ENCODE measurements at places on chromosomes 16 and 17. TPM values are rescaled to one million over a fixed set of nuclear protein-coding genes. Genes with fewer than 3 reads are reported as not detected.

GRCh38 chr17:1362065-1362848, 37.8 kb downstream of the YWHAE start:
- peaks cover 63% of the 10 kb centered on the region for H3K4me1 ChIP-seq
- no peaks in the 10 kb centered on the region for H3K27me3 ChIP-seq
- no peak for DNase-seq
- H3K27ac ChIP-seq: no peak overlapping the region
- H3K36me3 ChIP-seq: peaks cover 39% of the 10 kb centered on the region

- DNase-seq: peak; percentile 81
- no peak overlapping the region for H3K27ac ChIP-seq
- H3K27me3 ChIP-seq: no peaks in the 10 kb centered on the region
- H3K36me3 ChIP-seq: no peaks in the 10 kb centered on the region
- no peaks in the 10 kb centered on the region for H3K4me1 ChIP-seq
- H3K4me3 ChIP-seq: no peak overlapping the region
Observed at GRCh38 chr16:21260870-21261791, 17.0 kb downstream of the CRYM start.

GRCh38 chr16:73846007-73846330, 450.6 kb upstream of the PSMD7 start:
- no peak for DNase-seq
- no peaks in the 10 kb centered on the region for H3K27me3 ChIP-seq
- no peak overlapping the region for H3K27ac ChIP-seq

Gene CYBA
- total RNA-seq: 173 TPM

- no peak for DNase-seq
- peaks cover 17% of the 10 kb centered on the region for H3K36me3 ChIP-seq
- no peak overlapping the region for H3K27ac ChIP-seq
- peaks cover 2% of the 10 kb centered on the region for H3K4me1 ChIP-seq
Observed at GRCh38 chr16:66886321-66886720, 6.0 kb downstream of the PDP2 start.

DNA sequence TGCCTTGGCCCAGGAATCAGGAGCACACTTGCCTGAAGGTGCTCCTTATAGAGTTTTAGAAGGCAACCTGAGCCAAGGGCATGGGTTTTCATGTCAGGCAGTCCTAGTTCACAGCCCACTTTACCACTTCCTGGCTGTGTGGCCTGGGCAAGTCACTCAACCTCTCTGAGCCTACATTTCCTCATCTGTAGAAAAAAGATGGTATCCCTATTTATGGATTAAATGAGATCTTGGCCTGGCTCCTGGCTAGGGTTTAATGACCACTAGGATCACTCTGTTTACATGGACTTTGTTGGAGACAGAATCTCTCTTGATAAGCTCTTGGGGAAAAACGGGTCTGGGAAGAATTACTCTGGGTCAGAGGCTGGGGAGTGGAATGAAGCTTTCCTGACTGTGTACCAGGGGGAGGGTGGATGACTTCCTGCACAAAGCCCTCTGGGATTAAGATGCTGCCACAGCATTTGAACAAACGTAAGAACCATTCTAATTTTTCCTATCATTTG, 2.3 kb downstream of the MT2A start:
- H3K4me3 ChIP-seq: no peak overlapping the region
- H3K27ac ChIP-seq: peak overlapping the region; percentile 97
- H3K36me3 ChIP-seq: no peaks in the 10 kb centered on the region

DNA sequence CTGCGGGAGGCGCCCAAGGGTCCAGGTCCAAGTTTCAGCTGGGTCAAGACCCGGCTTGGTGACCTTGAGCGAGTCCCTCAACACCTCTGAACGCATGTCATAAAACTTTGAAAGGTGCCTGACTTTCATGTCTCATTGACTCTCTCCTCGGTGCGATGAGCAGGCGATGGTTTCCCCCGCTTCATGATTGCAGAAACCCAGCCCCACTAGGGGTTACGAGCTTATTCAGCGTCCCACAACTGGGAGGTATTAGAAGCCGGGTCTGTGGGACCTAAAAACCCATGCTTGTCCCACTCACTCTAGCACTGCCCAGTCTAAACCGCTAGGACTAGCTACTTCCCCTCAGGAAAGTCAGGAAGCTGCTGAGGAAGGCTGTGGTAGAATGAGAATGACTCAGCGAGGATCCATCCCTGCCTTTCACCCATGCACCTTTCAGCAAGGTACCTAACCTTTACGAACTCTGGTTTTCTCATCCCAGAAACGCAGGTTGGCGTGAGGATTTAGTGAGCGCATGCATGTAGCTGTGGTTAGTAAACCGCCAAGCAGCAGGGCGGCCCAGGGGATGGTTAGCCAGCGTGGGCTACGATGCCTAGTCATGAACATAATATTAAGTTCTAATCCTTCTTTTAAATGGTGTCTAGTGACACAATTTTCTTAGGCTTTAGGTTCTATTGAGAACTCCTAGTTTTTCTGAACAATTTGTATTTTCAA, 26.2 kb upstream of the RFFL start:
- peaks cover 8% of the 10 kb centered on the region for H3K4me1 ChIP-seq
- no peaks in the 10 kb centered on the region for H3K27me3 ChIP-seq
- H3K4me3 ChIP-seq: no peak overlapping the region

DNA sequence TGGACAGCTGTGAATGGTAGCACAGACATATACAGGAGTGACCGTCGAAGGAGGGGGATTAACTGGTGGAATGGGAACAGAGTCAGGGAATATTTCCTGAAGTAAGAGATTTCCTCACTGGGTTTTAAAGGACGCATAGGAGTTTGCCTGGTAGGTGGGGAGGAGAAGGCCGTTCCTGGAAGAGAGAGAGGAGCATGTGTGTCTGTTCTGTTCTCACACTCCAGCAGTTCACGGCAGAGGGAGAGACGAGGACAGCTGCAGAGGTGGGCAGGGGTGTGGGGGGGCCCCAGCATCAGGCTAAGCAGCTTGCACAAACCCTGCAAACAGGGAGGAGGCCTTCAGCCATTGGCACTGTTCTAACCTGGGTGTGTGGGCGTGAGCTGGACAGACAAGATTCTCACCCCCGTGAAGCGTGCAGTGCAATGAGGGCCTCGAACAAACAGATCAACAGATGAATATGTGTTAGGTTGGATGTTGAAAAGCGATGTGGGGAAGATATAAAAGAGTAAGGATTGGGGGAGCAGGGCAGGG, 85.3 kb upstream of the GSE1 start:
- H3K4me3 ChIP-seq: no peak overlapping the region
- peaks cover 15% of the 10 kb centered on the region for H3K4me1 ChIP-seq
- no peak for DNase-seq
- H3K27ac ChIP-seq: no peak overlapping the region
- no peaks in the 10 kb centered on the region for H3K36me3 ChIP-seq
- H3K27me3 ChIP-seq: no peaks in the 10 kb centered on the region

DNA sequence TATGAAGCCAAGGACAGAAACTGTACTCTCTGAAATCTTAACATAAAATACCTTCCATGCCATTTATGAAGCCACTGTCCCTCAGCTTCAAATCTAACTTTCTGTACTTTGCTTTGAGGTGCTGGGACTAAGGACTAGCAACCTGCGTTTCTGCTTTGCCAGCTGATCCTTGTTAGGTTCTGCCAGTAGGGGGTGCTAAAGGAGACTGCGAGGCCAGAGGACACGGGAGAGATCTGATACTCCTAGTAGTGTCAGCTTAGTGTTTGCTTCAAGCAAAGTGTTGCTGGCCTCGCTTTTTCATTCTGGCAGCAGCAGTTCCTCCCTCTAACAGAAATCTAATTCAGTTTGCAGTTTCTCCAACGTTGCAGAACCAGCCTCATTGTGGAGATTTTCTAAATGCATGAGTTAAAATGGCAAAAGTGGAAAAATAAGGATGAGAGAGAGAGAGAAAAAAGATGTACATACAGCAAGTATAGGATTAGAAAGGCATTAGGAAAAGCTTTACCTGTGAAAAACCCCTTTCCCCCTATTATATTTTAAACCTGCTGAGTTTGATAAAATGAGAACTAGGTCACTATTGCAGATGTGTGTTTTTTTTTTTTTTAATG, 297.5 kb downstream of the CA10 start:
- no peaks in the 10 kb centered on the region for H3K36me3 ChIP-seq
- no peaks in the 10 kb centered on the region for H3K27me3 ChIP-seq
- no peaks in the 10 kb centered on the region for H3K4me1 ChIP-seq
- no peak overlapping the region for H3K4me3 ChIP-seq
- H3K27ac ChIP-seq: no peak overlapping the region
- peak; percentile 45 for DNase-seq

Gene GDE1
- 71.7 TPM for total RNA-seq

GRCh38 chr16:66605979-66606751, 1.7 kb downstream of the CMTM3 start:
- DNase-seq: no peak
- peaks cover 12% of the 10 kb centered on the region for H3K4me1 ChIP-seq
- H3K36me3 ChIP-seq: no peaks in the 10 kb centered on the region
- no peak overlapping the region for H3K27ac ChIP-seq
- peak overlapping the region; percentile 68 for H3K4me3 ChIP-seq

DNA sequence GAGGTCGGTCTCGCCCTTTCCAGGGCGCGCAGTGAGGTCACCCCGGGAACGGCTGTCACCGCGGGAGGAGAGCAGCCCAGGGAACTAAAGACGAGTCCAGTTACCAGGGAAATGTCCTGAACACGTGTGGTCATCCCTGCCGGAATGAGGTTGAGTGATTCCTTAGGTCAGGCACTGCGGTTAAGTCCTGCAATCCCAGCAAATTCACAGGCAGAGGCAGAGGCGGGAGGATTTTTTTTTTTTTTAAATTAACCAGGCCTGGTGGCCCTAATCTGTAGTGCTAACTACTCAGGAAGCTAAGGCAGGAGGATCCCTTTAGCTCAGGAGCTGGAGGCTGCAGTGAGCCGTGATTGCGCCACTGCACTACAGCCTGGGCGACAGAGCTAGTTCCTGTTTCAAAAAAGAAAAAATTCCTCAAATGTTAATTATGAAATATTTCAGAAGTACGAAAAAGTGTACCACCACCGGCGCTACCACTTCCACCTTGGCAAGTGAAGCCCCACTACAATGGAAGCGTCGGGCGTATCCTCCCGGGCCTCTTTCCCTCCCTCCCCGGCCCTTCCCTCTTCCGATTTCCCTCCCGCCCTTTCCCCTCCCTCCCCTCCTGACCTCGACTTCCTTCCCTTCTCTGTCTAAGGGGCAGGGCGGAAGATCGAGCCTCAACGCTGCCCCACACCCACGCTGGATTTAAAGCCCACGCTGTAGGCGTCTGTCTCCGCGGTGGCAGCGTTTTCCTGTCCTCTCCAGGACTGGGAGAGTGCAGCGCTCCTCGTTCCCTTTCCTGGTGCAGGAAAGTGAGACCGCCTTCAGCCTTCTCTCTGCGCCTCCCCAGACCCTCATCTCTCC, 27.3 kb downstream of the SLFN11 start:
- peaks cover 16% of the 10 kb centered on the region for H3K27me3 ChIP-seq
- H3K4me3 ChIP-seq: peak overlapping the region; percentile 40
- peak overlapping the region; percentile 54 for H3K27ac ChIP-seq
- H3K36me3 ChIP-seq: no peaks in the 10 kb centered on the region
- H3K4me1 ChIP-seq: peaks cover 9% of the 10 kb centered on the region
- peak; percentile 80 for DNase-seq

DNA sequence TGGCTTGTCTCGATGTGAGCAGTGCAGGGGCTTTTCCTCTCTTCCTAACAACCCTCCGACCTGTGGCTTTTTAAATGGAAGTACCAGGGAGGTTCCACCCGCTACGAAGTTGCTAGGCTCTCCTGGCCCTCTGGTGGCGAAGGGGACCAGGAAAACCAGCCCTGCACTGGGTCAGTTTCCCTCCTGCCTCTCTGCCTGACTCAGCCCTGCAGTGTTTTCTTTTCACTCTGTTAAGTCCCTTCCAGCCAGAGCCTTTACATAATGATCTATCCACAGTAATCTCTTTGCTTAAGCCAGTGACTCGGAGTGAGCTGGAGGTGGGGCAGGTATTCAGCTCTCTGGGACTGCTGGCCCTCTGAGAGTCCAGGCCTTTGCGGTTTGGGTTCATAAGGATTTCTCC, 331.3 kb upstream of the EEF2KMT start:
- no peaks in the 10 kb centered on the region for H3K27me3 ChIP-seq
- no peaks in the 10 kb centered on the region for H3K4me1 ChIP-seq
- H3K36me3 ChIP-seq: no peaks in the 10 kb centered on the region
- H3K27ac ChIP-seq: no peak overlapping the region

DNA sequence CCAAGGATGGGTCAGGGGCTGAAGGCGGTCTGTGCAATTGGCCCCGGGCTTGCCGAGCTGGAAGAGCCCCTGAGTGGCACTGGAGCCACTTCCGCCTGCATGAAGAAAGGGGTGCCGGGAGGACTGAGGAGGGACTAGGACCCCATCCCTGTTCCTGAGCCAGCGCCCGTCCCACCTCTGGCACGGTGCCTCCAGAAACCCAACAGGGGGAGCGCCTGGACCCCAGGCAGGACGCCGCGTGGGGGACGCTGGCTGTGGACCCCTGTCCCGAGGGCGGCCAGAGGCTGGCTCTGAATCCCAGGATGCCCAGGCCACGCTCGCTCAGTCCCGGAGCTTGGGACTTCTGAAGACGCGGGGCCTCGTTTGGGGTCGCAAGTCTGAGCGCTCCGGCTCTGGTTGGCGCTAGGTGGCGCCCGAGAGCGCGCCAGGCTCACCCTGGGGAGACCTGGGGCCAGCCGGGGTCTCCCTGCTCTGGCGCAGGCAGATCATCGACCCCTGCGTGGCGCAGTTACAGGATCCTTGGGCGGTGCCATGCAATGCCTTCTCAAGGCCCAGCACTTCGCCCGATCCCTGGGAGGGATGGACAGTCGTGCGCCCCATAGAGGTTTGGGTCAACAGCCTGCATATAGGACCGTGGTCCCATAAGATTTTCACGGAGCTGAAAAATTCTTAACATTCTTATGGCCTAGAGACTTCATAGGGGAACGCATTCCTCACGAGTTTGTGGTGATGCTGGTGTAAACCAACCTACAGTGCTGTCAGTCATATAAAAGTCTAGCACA, 58.5 kb upstream of the CREBBP start:
- DNase-seq: peak; percentile 46
- H3K27me3 ChIP-seq: no peaks in the 10 kb centered on the region
- H3K4me3 ChIP-seq: no peak overlapping the region
- no peaks in the 10 kb centered on the region for H3K4me1 ChIP-seq

Gene MOSMO
- total RNA-seq: 19.5 TPM

Data from adrenal gland (tissue), 19 donors.